SK-N-SH (cell line): ENCODE measurements at places on chromosomes 3 and 15.

DNA sequence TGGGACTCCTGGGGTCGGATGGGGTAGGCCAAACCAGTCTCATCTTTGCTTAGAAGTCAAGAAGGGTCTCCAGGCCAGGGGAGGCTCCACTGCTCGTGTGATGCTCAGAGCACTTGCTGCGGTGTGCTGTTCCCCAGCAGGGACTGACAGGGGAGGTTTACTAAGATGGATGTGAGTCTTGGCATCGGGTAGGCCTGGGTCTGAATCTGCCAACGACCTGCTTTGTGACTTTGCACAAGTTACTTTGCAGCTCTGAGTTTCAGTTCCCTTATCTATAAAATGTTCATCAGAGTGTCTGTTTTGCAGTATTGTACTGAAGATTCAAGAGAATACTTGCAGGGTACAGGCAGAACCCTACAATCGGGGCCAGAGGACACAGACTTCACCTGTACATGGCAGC lies 17.3 kb upstream of the CDCP1 start:
- no peak for DNase-seq

DNA sequence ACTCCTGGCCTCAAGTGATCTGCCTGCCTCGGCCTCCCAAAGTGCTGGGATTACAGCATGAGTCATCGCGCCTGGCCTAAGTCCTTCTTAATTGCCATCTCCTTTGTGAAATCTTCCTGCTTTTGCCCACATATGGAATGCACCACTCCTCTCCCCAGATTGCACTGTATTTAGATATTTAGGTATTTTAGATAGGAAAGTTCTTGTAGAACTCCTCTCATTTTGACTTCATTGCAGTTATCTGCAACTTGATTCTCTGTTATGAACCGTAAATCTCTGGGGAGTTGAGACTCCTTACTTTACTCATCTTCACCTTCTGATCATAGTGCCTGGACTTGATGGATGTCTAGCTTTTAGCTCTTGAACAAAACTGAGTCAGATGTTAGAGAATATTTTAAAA lies 150.7 kb downstream of the AKAP13 start:
- DNase-seq = no peak

DNA sequence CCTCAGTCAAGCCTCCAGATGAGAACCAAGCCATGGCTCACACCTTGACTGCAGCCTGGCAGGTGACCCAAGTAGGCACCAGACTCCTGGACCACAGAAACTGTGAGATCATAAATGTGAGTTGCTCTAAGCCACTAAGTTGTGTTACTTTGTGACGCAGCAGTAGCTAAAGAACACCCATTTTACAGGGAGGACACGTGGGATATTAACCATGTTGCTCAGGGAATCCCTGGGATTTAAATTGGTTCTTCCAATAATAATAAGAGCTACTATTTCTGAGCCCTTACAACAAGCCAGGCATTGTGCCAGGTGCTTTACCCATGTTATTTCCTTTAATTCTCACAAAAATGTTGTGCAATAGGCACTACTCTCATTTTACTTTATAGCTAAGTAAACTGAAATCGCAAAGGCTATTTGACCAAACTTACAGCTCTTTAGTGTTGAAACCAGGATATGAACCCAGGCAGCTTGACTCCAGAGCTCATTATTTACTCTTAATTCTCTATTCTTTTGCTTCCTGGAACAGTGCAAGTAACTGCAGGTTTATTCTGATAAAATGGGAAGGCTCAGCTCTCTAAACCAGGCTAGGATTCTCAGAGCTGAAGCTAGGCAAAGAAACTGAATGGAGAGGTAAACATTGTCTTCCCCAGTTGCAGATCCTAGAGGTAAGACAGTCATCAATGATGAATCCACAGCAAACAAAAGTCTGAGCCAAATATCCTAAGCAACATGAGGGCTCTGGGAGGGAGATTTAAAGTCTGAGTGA lies 294.4 kb downstream of the KBTBD8 start:
- no peak for DNase-seq

DNA sequence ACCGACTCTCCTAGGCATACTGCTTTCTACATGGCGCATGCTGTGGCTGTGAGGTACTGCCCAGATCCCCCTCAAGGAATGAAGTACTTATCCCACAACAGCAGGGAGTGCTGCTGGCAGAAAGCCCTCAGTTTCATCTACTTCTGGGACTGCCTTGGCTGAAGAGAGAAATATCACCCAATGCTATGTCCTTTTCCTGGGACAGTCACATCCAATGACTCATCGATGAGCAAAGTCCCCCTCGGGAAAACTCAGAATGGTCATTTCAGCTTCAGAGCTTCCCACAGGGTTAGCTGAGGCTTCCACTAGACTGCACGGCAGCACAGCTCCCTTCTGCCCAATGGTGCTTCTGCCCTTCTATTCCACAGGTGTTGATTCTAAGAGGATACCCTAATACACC lies 3.6 kb upstream of the NMD3 start:
- no peak for DNase-seq

GRCh38 chr3:145377301-145377700 lies 783.7 kb downstream of the PLOD2 start:
- DNase-seq = no peak

DNA sequence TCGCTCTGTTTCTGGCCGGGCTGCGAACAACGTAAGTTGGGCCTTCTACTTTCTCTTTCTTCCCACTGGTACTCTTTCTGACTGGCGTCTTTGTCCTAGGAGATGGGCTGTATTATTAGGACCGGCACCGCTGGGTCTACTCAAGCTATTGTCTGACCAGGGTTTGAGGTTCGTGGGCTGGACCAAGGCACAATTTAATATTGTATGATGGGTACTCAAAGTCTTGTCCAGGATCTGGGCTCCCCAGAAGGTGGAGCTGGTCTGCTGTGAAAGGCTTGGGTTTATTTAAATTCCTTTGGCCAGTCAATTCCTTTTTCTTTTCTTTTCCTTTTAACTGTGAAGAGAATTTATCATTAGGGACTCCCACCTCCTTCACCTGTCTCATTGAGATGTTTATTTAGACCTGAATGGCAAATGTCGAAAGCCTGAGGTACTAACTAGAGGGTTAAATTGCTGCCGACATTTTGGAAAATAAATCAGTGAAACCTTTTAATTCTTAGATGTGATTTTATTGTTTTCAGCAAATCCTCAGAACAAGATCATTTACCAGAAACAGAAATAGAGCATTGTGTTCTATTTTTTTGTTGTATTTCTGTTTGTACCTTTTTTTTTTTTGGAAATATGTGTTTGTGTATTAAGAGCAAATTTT lies 410 bp downstream of the LRRC49 start:
- DNase-seq = peak; percentile 59

DNA sequence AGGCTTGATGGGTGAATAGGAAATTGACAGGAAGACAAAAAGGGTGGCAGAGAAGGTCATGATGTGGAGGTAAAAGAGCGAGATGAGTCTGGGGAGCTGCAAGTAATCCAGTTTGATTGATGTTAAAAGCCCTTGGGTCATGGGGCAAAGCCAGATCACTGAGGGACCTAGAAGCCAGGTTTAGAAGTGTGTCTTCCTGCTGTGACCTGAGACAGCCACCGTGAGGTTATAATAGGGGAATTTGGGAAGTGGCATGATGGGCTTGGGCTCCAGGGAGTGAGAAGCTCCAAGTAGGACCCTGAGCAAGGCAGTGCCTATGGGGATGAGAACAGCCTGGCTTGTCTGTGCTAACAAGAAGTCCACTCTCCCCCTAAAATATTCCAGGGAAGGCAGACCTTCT lies 298.5 kb downstream of the RPLP1 start:
- DNase-seq = no peak

- no peak for DNase-seq
Measured at GRCh38 chr3:123521179-123521969, 63.5 kb downstream of the HACD2 start.

- no peak for DNase-seq
Measured at GRCh38 chr3:57512166-57512565, 32.0 kb downstream of the DNAH12 start.

- no peak for DNase-seq
Measured at GRCh38 chr15:78627348-78627747, 6.6 kb upstream of the CHRNA3 start.

GRCh38 chr3:127865941-127866340 lies 43.6 kb upstream of the MGLL start:
- DNase-seq = no peak

- DNase-seq = no peak
Measured at GRCh38 chr3:125019271-125019670, 36.5 kb downstream of the HEG1 start.

- no peak for DNase-seq
Measured at GRCh38 chr15:55221090-55222011, 24.6 kb upstream of the RSL24D1 start.

GRCh38 chr15:73786538-73786937 lies 33.4 kb upstream of the INSYN1 start:
- no peak for DNase-seq

DNA sequence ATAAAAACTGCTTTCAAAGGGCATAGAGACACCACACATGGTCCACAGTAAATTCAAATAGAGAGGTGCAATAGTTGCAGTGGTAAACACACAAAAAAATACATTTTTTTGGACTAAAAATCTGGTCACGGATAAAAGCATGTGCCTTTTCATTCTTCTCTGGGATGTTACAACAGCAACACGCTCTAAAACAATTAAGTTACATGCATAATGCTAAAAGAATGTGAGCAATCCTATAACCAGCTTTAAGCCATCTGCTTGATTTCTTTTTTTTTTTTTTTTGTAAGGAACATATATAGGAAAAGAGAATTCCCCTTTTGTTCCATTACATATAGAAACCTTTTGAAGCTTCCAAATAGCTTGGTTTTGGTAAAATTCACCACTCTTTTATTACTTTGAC lies 20.0 kb downstream of the WNT5A start:
- DNase-seq = no peak

GRCh38 chr15:100919481-100920405 lies 586 bp downstream of the LRRK1 start:
- peak; percentile 75 for DNase-seq

- DNase-seq = no peak
Measured at GRCh38 chr3:98608029-98608428, 14.6 kb upstream of the CPOX start.

DNA sequence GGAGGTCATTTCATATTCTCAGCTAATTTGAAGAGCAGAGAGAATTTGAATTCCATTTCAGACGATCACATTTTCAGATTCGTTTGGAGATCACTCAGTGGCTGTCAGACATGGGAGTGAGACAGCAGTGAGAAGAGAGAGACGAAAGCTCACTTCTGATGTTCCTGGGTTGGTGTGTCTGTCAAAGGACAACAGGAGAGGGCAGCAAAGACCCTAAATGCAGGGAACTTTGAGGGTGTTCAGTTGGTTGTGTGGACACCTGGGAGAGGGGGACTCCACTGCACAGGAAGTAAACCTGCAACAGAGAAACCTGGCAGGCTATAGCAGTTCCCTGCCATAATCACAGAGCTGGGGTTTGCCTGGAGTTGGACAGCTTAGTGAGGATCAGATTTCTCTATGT lies 675.1 kb downstream of the SQOR start:
- no peak for DNase-seq

GRCh38 chr3:150275941-150276340 lies 132.2 kb upstream of the TSC22D2 start:
- no peak for DNase-seq

- peak; percentile 82 for DNase-seq
Measured at GRCh38 chr15:40511472-40512133, 40.8 kb downstream of the CHST14 start.

DNA sequence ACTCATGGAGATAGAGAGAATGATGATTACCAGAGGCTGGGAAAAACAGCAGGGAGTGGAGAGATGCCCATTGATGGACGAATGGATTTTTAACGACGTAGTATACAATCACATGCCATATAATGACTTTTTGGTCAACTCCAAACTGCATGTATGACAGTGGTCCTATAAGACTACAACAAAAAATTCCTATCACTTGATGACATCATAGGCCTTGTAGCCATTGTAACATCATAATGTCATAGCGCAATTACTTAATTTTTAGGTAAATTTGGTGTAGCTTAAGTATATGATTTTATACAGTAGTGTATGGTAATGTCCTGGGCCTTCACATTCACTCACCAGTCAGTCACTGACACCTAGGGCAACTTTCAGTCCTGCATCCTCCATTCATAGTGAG lies 264.3 kb downstream of the RAP2B start:
- no peak for DNase-seq

DNA sequence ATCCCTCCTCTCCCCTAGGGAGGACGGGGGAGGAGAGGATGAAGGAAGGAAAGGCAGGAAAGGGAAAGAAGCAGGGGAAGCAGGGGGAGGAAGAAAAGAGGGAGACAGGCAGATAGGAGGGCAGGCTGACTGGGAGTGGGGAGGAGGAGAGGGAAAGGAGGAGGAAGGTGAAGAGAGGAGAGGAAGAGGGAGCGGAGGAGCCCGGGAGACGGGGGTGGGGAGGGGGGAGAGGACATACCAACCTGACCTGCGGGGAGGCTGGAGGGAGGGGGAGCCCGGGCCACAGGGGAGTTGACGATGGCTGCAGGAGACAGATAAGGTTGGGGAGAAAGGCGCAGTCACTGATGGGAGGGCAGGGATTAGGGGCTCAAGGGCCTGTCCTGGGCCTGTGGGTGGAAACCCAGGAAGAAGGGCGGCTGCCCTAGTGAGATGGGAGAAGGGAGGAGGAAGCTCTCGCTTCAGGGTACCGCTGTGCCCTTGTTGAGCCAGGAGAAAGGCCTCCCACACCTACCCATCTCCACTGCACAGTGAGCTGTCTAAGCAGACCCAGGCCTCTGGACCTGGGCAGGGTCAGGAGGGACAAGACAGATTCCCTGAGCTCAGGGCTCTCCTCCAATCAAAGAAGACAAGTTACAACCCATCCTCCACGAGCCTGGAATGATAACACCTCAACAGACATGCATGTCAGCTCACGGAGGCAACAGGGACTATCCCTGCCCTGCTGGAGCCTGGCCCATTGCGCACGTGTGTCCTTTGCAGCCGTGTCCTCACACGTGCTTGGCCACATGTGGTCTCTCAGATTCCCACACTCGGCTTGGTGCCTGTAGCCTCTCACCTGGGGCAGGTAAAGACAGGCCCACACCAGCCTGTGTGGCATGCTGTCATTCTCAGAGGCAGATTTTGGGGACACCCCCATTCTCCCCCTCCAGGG lies 27.9 kb downstream of the C3orf18 start:
- no peak for DNase-seq

DNA sequence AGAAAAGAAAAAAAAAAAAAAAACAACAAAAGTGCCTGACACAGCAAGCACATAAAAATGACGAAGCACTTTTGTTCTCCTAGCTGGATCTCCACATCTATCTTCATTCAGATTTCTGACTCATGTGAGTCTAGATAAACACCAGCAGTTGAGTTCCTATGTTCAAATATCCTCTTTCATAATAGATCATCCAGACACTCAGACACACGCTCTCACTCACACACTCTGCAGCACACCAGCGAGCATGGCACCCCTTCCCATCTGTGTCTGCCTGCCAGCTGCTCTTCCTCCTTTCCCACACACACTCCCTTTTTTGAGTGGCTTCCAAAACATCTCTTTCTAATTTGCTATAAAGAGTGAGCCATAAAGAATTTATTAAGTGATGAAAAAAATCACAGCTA lies 19.8 kb upstream of the CELF6 start:
- peak; percentile 62 for DNase-seq

DNA sequence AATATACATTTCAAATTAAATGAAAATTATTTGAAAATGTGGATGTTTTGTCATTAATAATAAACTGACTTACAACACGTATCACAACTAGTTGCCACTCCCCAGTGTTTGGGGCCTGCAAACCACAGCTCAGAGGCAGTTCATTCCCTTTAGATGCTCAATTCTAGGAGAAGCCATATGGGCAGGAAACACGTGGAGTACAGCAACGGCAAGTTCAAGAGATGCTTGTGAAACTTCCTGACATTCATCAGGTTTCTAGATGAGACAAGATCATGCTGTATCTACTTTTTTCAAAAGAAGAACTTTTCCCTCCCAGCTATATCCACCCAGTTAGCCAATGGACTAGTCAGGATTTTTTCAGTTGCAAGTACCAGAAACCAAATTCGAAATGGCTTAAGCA lies 17.6 kb upstream of the PLA2G4D start:
- DNase-seq = no peak
